NCI-H1436 (cell line): ENCODE measurements at places on chromosomes 5 and 9.

DNA sequence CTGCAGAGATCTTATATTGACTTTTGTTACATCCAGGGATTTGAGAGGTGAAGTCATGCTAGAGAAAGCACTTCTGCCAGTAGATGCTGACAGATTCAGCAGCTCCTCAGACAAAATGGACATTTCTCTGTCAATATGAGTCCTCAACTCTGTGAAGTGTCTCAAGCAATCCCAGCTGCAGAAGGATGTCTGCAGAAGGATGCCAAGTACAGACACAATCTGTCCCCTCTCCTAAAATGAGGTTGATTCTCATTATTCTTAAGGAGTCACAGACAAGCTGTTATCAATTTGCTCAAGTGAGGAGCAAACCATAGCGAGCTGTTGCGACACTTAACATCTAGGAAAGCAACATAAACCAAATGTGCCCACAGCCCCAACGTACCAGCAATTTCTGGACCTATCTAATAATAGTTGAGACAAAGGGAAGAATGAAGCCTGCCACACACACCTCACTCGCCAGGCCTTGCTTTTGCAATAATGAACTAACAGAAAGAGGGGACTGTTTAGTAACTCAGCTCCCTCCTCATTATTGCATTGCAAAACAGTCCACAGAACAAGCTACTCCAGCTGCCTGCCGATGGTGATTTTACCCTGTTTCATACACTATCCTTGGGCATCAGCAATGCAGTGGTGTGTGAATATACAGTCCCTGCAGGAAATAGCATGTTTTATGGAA is 364.2 kb upstream of the PDE4D start:
- no peak for DNase-seq

DNA sequence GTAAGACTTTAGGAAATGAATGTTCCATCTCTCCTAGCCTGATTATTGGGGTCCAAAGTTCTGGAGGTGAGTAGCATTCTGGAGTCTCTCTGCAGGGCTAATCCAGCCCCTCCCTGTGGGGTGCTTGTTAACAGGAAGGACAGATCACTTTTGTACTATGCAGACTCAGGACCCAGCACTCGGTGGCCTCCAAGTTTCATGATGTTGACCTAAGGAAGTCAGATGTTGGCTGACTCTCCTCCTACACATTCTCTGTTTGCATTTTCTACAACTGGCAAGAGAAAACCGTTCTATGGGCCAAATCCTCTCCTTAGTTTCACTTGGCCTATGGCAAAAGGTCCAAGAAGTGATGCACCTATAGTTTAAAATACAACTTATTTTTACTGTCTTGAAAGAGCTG is 5.5 kb upstream of the PDE8B start:
- DNase-seq = no peak

DNA sequence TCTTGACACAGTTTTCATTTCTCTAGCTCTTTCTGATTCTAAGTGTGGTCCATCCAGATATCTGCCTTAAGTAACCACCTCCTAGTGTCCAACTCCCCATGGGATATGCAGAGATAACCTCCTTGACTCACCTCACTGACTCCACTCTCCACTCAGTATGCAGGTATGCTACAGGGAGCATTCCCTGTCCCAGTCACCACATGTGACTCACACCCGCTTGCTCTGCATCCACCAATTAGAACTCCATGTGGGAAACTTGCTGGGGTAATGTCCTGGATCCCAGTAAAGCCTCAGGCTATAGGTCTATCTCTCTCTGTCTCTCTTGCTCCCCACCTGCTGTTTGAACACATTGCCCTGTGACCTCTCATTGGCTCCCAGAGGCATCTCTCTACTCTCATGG is 563.9 kb downstream of the HTR1A start:
- DNase-seq = no peak

- DNase-seq = no peak
Measured at GRCh38 chr5:168991311-168991710, 309.6 kb downstream of the SLIT3 start.

DNA sequence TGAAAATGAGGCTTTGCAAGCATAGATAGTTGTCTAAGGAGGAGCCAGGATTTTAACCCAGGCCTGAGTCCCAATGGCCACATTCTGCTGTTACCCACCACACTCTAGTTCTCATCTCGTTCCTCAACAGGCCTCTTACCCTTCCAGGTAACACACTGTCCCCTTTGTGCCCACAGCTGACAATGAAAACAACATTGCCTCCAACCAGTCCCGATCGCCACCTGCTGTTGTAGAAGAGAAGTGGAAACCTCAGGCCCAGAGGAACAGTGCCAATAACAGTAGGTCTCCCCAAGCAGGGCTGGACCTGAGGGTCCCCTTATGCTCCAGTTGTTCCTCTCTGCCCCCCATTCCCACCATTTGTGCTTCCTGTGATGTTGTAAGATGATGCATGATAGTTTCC is 30.4 kb downstream of the AMBP start:
- no peak for DNase-seq

DNA sequence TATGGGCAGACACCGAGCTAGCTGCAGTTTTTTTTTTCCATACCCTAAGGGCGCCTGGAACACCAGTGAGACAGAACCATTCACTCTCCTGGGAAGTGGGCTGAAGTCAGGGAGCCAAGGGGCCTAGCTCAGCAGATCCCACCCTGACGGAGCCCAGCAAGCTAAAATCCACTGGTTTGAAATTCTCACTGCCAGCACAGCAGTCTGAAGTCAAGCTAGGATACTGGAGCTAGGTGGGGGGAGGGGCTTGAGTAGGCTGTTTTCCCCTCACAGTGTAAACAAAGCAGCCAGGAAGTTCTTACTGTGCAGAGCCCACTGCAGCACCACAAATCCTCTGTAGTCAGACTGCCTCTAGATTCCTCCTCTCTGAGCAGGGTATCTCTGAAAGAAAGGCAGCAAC is 151.7 kb upstream of the HCN1 start:
- no peak for DNase-seq

GRCh38 chr9:102474357-102474756 is 520.8 kb upstream of the CYLC2 start:
- no peak for DNase-seq

DNA sequence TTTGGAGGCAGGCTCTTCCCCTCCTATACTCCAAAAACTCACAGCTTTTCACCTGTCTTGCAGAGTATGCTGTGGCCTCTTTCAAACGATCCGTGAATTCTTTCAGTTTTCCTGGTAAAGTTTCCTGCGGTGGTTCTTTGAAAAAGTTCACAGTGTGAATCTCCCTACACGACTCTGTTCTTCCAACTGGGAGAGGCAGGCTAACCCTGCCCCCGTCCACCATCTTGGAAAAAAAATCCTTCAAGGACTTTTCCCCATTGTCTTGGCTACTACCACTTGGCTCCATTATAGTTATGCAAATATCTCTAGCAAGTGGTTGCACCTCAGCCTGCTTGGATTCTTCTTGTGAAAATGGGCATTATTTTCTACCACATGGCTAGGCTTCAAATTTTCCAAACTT is 382.6 kb downstream of the AGTPBP1 start:
- no peak for DNase-seq

DNA sequence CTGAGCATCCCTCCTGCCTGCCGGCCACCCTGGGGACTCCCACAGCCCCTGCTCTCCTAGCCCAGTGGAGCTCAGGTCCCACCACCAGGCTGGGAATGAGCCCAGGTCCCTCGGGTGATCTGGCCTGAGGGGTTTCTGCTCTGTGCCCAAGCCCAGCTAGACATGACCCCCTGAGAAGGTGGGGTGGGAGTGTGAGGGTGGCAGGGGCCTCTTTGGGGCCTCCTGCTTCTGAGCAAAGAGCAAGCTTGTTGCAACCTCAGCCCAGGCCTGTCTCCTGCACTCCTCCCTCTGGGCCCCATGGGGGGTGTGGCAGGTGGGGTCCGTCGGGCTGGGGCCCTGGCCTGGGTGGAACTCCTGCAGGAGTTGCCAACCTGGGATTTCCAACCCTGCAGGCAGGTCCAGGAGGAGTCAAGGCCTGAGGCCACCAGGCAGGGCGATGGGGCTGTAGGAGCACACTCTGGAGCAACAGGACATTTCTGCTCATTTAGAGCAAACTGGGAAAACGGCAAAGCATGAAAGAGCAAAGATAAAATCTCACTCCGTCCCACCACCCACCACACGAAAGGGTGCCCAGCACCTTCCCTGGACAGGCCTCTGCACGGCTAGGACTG is 11.4 kb upstream of the NRARP start:
- no peak for DNase-seq

GRCh38 chr5:98031496-98031895 is 742.0 kb upstream of the RGMB start:
- DNase-seq = no peak
